ENCODE measurements at places on chromosomes 2 and 18.

DNA sequence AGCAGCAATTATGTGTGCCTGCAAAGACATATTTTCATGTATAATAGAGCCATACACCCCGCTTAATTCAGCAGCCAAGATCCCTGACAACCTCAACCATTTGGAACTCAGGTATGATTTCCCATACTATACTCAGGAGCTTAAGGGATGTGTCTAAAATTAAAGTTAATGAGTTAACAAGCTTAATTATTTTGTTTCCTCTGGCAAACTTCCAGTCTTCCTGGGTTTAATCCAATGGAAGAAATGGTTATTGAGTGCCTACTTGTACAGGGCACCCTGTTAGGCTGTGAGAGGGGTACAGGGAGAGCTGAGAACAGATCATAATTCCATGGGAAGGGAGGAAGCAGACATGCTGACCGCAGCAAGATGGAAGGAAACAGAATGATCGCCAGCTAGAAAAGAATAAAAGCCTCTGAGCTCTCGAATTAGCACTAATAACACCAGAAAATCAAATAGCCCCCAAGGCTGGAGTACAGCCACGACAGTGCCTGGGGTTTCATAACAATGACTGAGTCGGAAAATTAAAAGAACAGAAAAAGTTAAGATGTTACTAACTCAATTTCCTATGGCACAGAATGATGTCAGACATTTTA is 20.8 kb upstream of the CEP68 start:
- DNase-seq = no peak

DNA sequence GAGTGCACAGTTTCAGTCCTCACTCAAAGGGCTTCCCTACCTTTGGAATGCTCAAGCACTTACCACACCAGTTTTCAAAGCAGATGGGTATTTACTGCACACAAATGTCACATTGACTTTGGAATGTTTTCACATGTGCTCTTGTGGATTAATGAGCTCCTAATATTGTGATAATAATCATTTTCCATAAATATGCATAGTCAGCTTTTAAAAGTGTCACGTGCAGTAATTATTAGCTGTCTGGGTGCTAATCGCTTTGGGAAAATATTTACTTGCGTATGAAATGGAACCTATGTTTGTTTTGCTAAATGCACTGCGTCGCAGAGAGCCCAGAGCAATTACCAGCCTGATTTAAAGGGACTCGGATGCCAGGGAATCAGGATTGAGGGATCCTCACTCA is 229.3 kb downstream of the SMAD2 start:
- DNase-seq = no peak

DNA sequence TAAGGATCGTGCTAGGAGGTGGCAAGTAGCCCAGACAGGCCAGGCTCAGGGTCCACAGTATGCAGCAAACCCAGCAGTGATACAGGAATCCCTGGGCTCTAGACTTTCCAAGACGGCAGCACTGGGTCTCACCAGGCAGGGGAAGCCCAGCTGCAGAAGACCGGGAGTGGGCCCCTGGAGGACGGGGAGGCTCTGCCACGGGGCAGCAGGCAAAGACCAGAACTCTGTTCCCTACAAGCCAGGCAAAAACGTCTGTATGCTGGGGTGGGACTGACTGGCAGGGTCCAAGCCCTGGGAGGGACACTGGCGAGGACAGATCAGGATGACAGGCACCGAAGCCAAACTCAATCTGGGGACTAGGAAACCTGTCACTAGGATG is 98.9 kb upstream of the SEC11C start:
- DNase-seq = no peak

DNA sequence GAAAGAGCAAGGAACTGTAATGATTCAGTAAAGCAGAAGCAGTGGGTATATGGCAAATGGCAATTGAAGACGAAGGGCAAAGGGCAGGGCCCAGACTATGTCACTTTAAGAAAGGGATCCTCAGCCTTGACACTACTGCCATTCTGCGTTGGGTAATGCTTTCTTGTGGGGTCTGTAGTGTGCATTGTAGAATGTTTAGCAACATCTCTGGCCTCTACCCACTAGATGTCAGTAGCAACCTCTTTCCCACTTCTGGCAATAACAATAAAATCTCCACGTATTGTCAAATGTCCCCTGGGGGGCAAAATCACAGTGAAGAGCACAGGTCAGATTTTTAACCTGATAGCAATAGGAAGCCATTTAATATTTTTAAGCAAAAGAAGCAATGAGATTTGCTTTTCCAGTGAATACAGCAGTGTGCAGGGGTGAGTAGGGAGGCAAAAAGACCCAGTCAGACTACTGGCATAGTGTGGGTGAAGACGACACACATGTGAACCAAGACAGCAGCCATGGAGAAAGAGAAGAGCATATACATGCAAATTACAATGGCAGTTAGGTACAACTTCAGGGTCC is 209.5 kb downstream of the DYM start:
- no peak for DNase-seq

DNA sequence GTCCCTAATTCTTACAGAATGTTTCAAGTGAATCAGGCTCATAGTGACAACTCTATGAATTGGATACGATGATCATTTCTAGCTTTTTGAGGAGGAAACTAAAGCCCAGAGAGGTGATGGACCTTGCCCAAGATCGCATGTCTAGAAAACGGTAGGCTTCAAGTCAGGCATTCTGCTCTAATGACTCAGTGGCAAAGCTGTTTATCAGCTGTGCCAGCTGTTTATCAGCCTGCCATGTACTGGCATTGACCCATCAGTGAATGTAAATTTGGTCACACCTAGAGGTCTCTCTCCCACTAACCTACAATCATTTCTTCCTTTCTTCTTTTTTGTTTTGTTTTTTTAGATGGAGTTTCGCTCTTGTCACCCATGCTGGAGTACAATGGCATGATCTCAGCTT is 6.1 kb upstream of the DAW1 start:
- no peak for DNase-seq

DNA sequence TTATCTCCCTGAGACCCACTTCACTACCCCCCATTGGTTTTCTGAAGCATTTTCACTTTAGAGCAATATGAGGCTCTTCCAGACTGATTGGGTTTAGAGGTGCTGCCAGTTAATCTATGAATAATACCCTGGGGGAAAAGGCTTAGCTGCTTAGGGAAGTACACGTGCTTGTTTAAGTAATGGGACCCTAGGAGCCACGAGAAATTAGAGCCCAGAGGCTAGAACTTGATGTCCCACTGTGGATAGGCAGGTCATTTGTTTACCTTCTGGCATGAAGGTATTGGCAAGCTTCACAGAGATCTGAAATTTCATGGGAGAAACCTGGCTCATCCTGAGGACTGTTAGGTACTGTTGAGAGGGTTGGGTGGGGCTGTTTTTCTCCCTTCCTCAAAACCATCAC is 59.7 kb downstream of the CLIP4 start:
- DNase-seq = no peak

DNA sequence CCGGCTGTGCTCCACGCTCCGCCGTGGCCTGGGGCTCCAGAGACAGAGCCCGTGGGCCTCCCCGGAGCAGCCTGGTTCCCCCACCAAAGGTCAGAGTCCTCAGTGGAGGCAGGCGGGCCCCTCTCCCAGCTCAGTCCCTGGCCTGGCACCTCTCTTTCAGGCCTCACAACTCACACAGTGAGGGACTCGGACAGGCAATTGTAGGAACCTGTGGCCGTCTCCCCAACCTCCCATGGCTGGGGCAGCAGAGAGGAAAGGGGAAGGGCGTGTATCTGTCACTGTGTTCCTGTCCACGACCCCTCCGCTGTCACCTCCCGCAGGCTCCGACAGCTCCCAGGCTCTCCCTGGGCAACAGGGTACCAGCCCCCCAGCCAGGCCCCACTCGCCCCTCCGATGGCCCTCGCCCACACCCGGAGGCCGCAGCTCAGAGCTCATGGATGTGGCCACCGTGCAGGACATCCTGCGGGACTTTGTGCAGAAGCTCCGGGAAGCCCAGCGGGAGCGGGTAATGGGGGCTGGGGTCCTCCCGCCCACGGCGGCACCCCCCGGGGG is 32.4 kb upstream of the SNED1 start:
- no peak for DNase-seq

DNA sequence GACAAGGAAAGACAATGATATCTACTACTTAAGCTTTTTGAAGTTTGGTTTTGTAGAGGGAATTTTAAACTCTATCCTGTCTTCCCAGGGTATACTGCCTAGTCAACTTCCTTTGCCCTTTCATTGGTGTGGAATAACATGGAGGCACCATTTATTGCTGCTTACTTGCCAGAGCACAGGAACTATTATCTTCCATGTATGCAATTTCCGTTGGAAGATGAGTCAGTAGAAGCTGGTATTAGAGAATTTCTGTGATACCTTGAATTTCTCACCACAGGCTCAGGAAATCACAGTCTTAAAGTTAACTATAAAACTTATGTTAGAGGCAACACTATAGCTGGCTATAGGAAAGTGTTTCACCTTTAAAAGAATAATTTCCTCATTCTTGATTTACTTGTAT is 40.9 kb upstream of the RGPD4 start:
- DNase-seq = no peak

GRCh38 chr2:166432331-166432730 is 56.6 kb upstream of the SCN9A start:
- DNase-seq = no peak

DNA sequence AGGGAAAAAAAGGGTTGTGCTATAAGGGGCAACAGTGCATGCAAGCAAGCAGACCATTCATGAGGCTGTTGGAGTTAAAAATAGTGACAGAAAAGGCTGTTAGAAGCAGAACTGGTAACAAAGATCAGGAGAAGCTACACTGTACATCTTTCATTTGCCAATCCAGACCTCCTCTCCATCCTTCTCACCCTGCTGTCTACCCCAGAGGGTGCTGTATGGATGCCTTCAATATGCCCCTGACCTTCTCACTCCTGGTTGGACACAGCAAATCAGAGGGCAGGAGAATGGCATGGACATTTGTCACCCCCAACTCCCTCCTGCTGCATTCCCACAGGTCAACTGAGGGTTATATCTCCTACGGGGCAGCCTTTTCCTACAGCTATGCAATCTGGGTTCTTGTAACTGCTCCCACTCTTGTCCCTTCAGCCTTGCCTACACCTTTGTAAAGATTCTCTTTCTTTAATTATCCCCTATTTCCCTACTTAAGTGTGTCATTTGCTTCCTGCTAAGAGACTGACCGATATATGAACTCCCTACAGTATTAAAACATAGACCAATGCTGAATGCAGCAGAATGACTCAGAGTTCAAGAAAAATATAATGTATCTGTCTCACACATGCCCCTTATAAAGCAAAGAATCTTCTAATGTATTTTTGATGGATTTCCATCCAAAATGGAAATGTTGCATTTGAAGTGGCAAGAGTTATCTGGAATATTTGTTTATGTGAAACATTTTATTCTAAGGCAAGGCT is 169.2 kb upstream of the NCKAP5 start:
- no peak for DNase-seq

- DNase-seq = no peak
Measured at GRCh38 chr2:46544581-46544980, 65.2 kb downstream of the TMEM247 start.

GRCh38 chr2:3612639-3613523 is 18.0 kb downstream of the COLEC11 start:
- DNase-seq = no peak

DNA sequence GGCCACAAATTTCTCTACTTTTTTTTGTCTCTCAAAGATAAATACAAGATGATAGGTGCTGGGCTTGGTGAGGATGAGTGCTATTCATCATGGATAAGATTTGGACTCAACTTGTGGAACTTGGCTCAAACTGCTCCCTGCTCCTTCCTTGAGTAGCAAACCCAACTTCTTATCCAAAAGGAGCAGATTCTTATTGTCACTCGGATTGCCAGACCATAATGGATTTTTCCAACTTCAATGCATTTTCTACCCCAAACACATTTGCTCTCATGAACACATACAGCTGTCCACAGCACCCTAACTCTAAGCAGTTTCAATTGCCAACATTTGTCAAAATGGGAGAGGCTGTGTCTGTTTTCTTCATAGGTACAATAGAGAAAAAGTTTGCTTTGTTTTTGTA is 99.5 kb upstream of the APCDD1 start:
- no peak for DNase-seq

GRCh38 chr2:230134496-230135129 is 65.9 kb upstream of the SLC16A14 start:
- no peak for DNase-seq

- no peak for DNase-seq
Measured at GRCh38 chr2:120418174-120418787, 72.3 kb downstream of the INHBB start.

- no peak for DNase-seq
Measured at GRCh38 chr2:120622886-120623753, 112.5 kb upstream of the GLI2 start.

- DNase-seq = no peak
Measured at GRCh38 chr2:209473930-209474419, 50.1 kb downstream of the MAP2 start.

DNA sequence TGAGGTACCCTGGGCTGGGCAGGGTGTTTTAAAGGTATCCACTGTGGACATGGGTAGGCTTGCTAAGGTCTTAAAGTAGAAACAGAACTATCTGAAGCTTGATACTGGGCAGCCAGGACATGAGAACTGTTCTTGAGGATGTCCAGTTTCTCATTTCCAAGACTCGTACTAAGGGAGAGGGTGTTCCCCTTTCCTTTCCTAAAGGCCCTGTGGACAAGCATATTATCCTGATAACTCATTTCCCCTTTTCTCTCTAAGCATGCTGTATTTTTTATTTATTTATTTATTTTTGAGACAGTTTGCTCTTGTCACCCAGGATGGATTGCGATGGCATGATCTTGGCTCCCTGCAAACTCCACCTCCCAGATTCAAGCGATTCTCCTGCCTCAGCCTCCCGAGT is 273.6 kb downstream of the PRKCE start:
- no peak for DNase-seq

- no peak for DNase-seq
Measured at GRCh38 chr2:145807968-145808367, 1288.0 kb upstream of the ZEB2 start.

DNA sequence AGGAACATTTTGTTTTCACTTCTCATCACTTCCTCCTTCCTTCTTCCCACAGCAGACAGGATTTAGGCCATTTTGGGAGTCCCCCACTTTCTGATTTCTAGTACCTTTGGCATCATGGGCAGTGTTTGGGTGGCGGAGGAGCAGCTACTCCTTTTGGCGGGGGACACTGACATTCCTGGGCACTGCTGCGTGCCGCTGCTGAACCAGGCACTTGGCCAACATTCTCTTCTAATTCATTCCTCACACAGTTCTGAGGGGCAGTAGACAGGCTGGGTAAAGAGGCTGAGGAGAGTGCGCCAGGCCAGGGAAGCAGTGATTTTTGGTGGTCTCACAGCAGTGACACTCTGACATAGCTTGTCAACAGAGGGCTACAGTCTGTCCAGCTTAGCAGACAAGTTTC is 270.2 kb downstream of the LOXHD1 start:
- DNase-seq = no peak

GRCh38 chr18:49742316-49743116 is 70.8 kb downstream of the ACAA2 start:
- no peak for DNase-seq

DNA sequence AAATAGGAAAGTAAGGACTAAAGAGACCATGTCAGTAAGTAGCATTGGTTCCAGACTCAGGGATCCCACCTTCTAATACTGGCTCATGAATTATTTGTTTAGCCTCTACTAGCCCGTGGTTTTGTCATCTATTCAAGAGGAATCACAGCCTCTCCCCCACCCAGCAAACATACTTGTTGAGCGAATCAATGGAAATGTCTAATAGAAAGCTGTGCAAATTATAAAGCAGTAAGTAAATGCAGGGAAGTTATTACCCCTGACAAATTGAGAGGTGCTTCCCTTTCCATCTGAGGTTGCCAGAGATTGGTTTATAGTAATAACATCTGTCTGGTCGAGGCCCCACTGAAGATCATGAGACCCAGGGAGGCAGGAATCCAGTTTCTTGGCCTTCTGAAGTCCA is 219.3 kb upstream of the OSR1 start:
- DNase-seq = no peak

All from NCI-H1436 treated with DMSO at 0.1 percent for 48 hours (cell line).